ENCODE measurements at places on chromosomes 3 and 15. TPM values are rescaled to one million over a fixed set of nuclear protein-coding genes. Genes with fewer than 3 reads are reported as not detected.

UBE2Q2 gene
- 54.3 TPM for polyA plus RNA-seq

COL6A5 gene
- polyA plus RNA-seq, result 0.05 TPM

NEK10 gene
- 1.2 TPM for polyA plus RNA-seq

TP63 gene
- polyA plus RNA-seq, result 1.9 TPM

GPR27 gene
- polyA plus RNA-seq, result 7.5 TPM

KNG1 gene
- 109 TPM for polyA plus RNA-seq

CNTN3 gene
- polyA plus RNA-seq, result 5.1 TPM

- no peak for DNase-seq
Measured at GRCh38 chr3:161854232-161854771, 357.7 kb downstream of the OTOL1 start.

- DNase-seq, result no peak
Measured at GRCh38 chr15:79617071-79617470, 184.9 kb downstream of the MINAR1 start.

GRCh38 chr3:53154881-53155285 is 6.1 kb upstream of the PRKCD start:
- DNase-seq, result no peak

- DNase-seq, result no peak
Measured at GRCh38 chr3:69879051-69879450, 120.5 kb upstream of the SAMMSON start.

DNA sequence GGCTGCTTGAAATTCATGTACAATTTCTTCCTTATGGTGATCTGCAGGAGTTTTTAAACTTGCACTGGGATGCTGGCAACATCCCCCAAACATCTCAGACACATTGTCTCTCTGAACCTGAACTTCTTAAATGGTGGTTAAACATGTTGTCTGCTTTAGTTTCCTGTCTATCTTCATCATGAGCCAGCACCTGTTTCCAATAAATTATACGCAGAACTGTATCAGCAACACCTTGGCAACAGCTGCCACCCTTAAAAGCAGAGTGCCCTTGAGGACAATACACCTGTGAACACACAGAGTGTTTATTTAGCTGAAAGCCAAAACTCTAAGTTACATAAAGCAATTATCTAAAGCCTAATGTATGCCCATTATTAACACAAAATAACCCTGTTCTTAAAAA is 242.9 kb downstream of the WNT5A start:
- DNase-seq, result no peak

- DNase-seq, result no peak
Measured at GRCh38 chr3:186931532-186932280, 1.4 kb downstream of the ST6GAL1 start.

DNA sequence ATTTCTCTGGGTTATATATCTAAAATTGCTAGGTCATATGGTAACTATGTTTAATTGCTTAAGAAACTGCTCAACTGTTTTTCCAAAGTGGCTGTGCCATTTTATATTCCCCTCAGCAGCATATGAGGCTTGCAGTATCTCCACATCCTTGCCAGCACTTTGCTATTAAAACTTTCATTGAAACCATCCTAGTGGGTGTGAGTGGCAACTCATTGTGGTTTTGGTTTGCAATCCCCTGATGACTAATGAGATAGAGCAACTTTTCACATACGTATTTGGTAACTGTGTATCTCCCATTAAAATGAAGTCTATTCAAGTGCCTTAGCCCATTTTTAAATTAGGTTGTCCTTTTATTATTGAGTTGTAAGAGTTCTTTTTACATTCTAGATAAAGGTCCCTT is 17.3 kb downstream of the KPNA1 start:
- no peak for DNase-seq

GRCh38 chr3:79870313-79870620 is 102.5 kb upstream of the ROBO1 start:
- no peak for DNase-seq

DNA sequence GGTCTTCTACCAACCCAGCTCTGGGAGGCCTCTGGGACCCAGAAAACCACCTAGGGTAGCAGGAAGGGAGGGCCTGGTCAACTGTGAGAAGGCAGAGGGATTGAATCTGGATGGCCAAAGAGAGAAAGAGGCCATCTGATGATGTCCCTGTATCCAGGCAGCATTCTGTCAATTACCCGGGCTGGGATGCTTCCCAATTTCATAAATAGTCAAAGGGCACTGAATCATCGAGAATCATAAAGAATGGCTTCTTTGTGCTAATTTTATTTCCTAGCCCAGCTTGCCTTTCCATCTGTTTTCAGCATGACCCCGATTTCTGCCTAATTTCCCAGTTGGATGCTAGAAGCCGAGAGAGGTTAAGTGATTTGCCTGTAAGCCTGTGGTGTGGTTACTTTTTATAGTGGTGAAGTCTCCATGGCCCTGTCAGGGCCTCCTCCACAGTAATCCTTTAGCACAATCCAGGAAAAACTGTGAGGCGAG is 129.2 kb downstream of the FAM43A start:
- no peak for DNase-seq

DNA sequence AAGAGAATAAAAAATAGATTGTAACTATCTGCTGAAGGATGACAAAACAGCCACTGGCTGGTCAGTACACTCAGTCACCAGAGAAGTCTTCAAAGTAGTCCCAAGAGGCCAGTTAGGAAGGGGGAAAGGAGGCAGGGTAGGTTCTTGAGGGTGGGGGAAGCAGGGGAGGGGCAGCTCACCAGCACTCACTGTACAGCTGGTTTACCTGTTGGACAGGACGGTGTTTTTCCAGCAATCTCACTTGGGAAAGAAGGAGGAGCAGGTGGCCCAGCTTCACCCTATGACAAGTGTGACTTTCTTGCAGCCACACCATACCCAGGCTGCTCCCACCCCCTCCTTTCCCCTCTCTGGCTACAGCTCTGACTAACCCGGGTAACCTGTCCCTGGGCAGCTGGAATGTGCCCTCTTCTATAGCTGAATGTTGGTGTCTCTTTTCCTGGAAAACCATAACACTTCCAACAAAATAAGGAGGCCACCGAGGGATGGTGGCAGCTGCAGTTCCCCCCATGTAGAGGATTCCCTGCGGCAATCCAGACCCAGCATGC is 203.4 kb upstream of the NSMCE3 start:
- no peak for DNase-seq

DNA sequence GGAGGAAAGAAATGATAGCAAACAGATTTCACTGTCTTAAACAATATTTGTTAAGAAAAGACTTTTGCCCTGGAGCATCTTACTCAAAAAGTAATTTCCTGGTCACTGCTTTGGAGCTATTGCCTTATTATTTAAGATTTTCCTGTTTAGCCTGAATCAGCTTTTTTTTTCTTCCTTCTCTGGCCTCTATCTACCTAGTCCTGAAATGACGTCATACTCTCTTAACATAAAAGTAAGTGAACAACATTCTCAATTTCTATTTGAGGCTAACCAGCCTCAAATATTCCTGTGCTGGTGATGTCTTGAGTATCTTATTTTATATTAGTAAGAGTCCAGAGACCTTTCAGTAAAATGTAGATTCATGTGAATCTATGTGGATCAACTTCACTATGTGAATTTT is 221.9 kb upstream of the ALCAM start:
- no peak for DNase-seq

DNA sequence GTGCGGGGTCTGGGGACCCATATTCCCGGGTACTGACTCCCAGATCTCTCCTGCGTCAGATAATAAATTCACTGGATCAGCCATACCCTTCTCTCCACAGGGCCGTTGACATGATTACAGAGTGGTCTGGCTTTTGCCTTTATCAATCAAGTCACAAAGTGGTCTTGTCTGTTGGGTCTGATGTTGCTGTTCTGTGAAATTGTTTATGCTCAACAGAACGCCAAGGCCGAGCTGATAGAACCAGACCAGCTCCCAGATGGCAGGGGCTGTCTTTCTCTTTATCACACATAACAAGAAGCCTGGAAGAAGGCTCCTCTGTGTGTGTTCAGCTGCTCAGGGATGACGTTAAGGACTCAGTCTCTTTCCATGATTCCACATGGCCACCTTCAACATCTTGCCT is 751 bp upstream of the DCLK3 start:
- DNase-seq, result no peak

DNA sequence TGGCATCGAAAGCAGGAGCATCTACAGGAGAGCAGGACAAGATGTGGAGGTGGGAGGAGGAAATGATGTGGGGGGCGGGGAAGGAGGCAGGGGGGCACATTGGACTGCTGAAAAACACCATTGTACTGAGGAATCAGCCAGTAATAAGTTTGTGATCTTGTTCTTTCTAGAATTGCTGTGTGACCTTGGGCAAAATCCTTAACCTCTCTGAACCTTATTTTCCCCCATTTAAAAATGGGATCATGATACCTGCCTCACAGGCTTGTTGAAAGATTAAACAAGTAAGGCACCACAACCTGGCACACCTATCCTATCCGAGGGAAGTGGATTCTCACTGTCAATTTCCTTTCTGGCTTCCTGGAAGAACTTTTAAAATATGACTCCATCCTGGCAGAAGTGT is 56.9 kb upstream of the ARRDC4 start:
- no peak for DNase-seq

DNA sequence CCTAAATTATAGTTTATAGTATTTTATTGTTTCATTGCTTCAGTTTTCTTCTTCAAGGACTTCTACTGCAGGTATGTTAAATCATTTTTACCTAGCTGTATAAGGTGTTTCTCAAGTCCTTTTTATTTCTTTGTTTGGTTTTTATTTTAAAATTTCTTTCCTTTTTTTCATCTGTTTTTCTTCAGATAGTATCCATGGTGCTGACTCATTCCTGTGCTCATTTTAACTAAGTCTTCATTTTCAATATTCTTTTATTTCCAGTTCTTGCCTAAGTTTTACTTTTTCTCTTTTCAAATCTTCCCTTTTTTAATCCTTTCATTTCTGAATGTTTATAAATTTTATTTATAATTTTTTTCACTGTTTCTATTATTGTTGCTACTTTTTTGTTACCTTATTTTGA is 42.3 kb upstream of the STIMATE start:
- no peak for DNase-seq

GRCh38 chr3:9782770-9783169 is 9.5 kb downstream of the TADA3 start:
- no peak for DNase-seq

DNA sequence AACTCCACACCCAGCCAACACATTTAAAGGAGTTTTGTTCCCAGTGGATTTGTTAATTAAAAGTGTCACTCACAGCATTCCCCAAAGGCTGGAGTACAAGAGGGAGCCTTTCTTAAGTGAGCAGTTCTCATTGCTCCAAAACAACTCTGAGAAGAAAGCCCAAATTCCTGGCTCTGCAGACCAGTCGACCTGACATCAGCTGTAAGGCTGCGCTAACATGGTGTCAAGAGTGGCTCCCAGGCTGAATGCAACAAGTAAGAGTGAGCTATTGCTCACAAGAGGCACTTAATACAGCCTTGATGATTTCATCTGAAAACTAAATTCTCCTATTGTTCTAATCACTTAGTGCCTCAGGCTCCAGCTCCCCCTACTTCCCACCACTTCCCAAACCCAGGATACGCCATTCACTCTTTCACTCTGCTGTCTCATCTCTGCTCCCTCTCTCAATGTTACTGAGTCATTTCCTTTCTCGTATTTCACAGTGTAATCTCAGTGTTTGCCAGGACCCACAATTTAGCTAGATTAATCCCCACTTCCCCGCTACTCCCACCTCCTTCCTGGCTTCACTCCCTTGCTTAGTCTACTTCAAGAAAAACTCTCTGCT is 81.8 kb downstream of the WWTR1 start:
- peak; percentile 45 for DNase-seq

- DNase-seq, result no peak
Measured at GRCh38 chr15:38300395-38300794, 47.8 kb downstream of the SPRED1 start.

Measured in left renal cortex interstitium (tissue), 4 donors.